Tibial artery (tissue), 4 donors: ENCODE measurements at places on chromosomes 6 and 20.

GRCh38 chr6:135537741-135538301, 40.3 kb upstream of the AHI1 start:
- no peak for DNase-seq

DNA sequence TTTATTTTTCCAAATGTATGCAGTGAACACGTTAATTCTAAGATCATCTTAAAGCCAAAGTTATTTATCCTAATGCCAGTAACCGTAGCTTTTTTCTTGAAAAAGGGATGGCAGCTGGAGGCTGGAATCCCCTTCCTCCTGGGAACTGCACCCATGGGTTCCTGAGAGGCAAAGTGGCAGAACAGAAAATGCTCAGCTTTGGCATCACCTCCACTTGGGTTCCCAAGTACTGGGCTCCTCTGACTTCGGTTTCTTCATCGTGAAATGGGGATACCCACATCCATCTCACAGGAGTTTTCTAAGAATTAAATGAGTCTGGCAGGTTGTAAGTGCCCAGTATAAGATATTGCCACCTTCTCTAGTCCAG, 6.2 kb upstream of the DDX43 start:
- no peak for DNase-seq

DNA sequence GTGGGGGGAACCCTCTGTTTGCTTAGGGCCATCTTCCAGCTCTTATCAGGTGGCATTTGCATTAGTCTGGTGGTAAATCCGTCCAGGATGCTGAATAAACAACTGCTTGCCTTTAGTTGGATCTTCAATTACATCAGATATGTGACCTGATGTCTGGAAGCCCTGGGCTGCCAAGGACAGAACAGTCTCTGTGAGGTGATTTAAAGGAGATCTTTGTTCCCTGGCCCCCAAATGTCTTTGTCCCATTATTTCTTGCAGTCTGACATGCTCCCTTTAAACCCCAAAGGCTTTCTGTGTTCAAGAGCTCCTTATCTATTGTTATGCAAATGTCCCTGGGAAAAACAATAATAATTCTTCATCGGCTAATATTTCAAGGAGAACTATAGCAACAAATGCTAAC, 84.6 kb upstream of the SPTLC3 start:
- DNase-seq: no peak

- DNase-seq: no peak
Measured at GRCh38 chr6:35076997-35077712, 64.0 kb downstream of the TCP11 start.
